Activated T-cell treated with anti-CD3 and anti-CD28 coated beads, Interleukin-2, amount 50 U/mL, for 4 hours (primary cell): ENCODE measurements at places on chromosomes 16 and 17. TPM values are rescaled to one million over a fixed set of nuclear protein-coding genes. Genes with fewer than 3 reads are reported as not detected.
A peak's percentile ranks its signal among the peaks of the same experiment; 100 is the strongest.

DNA sequence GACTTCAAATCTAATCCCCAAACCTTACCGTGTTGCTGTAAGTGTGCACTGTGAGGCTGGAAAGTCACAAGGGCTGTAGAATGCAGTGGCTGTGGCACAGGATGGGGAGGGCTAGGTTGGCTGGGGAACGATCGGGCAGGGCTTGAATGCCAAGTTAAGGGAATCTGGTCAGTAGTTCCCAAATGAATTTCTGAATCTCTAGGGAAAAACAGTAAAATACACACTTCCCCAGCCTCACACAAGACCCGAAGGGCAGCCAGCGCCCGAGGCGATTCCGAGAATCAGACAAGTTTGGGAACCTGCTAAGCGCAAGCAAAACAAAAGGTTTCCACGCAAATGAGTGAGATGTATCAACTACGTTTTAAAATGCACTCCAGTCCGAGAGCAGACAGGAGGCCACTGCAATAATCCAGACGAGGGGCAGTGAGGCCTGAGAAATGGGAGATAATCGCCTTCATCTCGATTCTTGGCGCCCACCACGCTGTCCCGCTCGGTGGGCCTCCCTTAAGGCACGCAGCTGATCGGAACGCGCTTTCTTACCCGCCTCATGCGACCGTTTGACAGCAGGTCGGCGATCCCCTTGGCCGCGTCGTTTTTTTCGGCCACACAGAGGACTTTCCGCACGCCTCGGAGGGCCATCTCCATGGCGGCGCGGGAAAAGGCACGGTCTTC lies 599 bp downstream of the TOP3A start:
- peak; percentile 11 for DNase-seq

DNA sequence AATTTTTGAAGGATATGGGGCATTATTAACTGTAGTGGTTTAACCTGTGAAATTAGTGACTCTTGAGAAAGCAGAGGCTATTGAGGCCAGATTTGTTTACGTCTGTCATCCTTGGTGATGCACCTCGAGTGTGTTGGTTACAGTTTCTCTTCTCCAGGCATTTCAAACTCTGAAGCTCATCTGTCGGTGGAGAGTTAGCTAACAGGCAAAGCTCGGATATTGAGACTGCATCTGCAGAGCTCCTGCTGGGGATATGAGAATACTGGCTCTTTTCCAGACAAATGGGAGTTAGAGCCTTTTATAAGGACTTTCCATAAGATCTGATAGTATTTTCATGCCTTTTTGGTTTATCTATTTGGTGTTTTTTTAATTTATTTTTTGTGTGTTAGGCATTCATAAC lies 6.7 kb downstream of the CLEC16A start:
- DNase-seq: no peak

GRCh38 chr16:85663891-85664321 lies 24.8 kb downstream of the GINS2 start:
- DNase-seq: no peak

DNA sequence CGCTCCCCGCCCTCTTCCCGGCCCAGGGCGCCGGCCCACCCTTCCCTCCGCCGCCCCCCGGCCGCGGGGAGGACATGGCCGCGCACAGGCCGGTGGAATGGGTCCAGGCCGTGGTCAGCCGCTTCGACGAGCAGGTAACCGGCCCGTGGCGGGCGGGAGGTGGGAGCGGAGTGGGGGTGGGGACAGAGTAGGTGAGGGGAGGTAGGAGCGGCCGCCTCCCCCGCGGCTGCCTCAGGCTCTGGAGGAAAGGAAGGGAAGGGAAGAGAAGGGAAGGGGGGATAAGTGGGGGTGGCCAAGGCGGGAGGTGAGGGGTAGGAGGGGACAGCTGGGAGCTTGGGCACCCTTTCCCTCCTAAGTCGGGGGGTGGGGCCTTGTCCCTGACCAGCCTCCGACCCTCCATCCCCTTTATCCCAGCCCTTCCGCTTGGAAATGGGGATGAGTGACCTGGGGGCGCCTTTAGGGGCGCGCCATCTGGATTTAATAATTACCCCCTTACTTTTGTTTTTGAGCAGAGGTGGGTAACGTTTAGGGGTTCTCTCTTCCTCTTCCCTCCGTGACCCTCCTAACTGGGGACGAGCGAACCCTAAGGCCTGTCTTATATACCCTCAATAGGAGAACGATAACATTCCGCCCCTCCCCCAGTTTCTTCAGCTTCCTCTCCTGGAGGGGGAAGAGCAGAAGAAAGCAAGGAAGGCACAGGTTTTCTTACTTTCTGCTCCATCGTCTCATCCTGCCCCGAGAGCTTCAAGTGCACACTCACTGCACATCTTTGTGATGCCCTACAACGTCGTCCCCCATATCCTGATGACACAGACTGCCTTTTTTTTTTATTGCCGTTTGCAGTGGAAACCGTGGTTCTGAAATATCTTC lies 694 bp downstream of the NF1 start:
- peak; percentile 15 for DNase-seq

- DNase-seq: no peak
These were observed 59.8 kb downstream of the TUBD1 start for GRCh38 chr17:59832883-59833379.

- DNase-seq: no peak
These were observed 14.8 kb downstream of the PLD6 start for GRCh38 chr17:17191346-17191792.

DNA sequence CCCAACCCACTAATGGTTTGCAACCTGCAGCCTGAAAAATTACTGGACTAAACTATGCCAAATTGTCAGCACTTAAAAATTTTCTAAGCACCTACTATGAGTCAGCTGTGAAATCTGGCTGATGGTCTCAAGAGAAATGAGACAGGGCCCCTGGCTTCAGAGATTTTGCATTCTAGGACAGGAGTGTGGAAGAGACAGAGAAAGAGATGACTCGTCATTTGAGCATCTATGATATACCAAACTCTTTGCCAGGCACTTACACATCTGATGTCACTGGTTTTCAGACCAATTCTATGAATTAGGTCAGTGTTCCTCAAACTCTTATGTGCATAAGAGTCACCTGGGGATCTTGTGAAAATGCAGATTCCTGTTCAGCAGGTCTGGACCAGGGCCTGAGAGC lies 44.4 kb downstream of the CLEC19A start:
- DNase-seq: no peak

DNA sequence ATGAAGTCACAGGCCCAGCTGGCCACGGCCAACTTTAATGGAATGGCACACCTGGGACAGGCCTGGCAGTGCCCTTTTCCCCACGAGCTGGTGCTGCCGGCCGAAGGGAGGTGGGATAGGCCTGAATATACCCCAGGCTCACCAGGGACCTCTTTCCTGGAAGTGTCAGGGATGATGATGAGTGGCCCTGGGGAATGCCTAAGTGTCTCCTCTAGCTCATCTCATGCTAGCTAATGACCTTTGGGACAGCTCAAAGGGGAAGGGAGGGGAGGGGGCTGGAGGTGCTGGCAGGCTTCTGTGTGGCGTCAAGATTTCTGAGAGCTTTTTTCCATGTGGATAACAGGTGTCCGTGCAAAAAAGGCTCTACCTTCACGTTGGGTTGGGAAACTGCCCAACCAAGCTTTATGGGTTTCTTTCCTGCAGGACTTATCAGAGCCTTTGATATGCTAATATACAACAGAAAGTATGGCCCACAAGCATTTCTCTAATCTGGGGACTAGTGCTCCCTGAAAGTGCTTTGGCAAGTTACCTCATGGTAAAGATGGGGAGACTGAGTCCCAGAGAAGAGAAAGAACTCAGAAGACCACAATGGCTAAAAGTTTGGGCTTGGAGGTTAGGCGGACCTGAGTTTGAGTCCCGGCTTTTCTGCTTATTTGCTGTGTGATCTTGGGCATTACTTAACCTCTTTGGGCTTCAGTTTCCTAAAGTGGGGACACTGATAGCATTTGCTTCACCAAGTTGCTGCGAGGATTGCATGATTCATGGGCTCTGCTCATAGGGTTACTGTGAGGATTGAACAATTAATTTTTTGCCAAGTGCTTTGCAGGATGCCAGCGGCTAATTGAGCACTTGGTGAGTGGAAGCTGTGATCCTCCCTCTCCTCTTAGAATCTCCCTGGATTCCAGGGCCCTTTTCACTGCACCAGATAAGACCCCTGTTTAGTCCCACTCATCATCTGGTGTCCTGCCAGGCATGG lies 14.0 kb downstream of the ADGRG1 start:
- no peak for DNase-seq

DNA sequence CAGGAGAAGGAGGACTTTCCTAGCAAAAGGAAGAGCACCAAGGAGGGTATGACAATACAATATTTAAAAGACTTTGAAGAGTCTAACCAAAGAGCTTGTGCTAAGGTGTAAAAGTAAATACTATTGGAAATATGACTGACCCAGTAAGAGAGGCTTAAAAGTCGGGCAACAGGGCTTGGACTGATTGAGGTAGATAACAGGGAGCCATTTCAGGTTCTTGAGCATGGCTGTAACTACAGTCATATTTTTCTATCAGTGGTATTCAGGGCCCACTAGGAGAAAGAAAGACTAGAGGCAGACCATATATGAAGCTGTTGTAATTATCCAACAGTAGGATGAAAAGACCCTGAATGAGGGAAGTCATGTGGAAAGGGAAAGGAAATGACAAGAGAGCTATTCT lies 62.3 kb downstream of the SMURF2 start:
- DNase-seq: no peak

DNA sequence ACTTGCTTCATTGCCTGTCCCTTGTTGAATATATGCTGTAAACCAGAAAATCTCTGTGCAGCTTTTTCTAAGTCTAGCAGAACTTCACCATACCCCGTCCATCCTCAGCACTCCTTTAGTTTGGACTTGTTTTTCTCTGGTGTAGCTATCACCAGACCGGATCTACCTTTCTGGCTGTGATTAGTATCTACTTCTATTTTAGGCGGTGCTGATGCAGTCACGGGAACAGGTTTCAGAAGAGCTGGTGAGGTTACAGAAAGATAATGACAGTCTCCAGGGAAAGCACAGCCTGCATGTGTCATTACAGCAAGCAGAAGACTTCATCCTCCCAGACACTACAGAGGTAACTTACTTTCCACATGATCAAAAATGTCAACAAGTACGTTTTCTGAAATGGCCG lies 46.4 kb downstream of the NUP88 start:
- DNase-seq: no peak

GRCh38 chr16:54862529-54862928 lies 68.1 kb upstream of the IRX5 start:
- DNase-seq: no peak

DNA sequence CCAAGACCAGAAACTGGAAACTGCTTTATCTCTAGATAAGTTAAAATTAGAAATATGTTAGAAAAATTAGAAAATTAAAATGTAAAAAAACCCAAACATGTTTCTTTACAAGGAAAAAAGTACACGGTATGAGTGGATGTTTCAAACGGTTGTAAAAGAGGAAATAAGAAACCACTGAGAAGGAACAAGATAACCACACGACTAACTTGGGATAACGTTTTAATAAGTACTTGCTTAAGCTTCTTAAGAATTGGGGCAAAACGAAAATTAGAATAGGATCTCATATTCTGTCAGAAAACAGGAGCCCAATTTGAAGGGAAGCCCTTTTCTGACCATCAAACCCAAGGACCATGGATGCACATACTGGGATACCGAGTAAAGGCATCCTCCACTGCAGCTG lies 31.0 kb downstream of the MBTPS1 start:
- DNase-seq: no peak

GRCh38 chr17:50133028-50133768 lies 3.2 kb upstream of the SAMD14 start:
- no peak for DNase-seq

DNA sequence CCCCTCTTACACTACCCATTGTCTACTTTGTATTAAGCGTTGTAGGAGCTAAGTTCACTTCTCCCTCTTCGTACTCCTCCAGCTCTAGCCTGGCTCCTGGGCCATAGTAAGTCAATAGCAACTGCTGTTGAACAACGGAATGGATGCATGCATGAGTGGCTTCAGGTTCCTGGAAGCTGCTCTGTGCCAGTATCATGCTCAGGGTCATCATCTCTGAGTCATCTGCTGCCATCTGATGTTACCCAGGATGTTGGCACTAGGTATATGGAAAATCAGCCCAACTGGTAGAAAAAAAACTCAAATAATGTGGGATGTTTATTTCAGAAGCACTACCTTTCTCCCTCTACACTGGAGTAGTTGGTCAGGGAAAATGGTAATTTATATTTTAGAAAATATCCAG lies 536.8 kb downstream of the NPIPA7 start:
- no peak for DNase-seq

DNA sequence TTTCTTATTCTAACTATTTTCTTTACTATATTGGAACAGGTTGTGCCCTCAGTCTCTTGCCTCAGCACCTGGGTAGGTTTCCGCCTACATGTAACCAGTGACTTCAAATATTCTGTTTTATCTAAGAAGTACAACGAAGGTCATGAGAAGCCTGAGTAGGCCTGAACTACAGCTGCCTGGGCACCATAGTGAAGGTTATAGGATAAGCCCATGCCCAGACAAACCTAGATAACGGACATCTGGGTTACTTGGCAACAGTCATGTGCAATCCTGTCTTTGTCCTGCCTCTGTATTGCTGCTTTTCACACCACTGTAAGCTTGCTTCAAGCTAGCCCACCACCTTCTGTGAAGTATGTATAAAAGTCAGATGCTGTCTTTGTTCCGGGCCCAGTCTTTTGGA lies 25.4 kb upstream of the ARL4D start:
- DNase-seq: no peak

DNA sequence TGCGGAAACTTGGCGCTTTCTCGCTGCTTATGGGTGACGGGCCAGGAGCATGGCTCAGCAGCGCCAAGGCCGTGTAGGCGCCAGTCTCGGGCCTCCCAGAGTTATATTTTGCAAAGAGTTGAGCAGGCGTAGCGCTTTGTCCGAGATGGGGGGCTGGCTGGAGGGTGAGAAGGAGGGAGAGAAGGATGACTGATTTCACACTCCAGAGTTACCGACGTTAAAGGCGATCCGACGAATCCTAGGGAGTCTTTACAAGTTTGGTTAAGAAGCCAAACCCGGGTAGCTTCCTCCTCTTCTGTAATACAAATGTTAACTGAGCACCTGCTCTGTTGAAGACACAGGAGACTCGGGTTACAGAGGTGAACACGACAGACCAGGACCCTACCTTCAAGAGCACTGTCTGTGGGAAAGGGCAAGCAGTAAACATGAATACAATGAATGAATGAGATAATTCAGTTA lies 782 bp downstream of the POLR2A start:
- DNase-seq: no peak

- DNase-seq: no peak
These were observed 2.2 kb upstream of the ICAM2 start for GRCh38 chr17:64022611-64023063.

GRCh38 chr17:40021451-40021971 lies 6.3 kb downstream of the CSF3 start:
- no peak for DNase-seq

GRCh38 chr17:32187271-32187670 lies 45.0 kb downstream of the RHOT1 start:
- DNase-seq: no peak

DNA sequence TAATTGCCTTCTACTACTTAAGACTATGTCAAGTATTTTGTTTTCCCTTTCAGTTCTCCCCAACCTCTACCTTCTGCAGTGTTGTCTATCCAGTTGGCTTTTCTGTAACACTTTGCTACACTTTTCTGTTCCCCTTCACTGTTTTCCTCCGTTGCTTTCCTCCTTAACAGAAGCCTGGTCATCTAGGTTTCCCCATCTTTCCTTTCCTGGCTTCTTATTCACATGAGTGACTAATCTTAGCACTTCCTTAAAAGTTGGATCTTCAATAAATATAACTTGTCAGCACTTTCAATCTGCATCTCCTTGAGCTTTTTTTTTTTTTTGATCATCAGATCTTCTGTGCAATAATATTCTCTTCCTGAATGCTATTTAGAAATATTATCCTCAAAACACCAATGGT lies 2.8 kb upstream of the SLFN11 start:
- DNase-seq: no peak

Gene CAPNS2
- total RNA-seq: not detected

Gene CCDC40
- 0.25 TPM for total RNA-seq

Gene GCGR
- total RNA-seq: not detected

Gene IL21R
- 94.9 TPM for total RNA-seq

Gene TLCD3A
- 7.0 TPM for total RNA-seq

Gene KRT15
- not detected for total RNA-seq
